Fibroblast of skin of left biceps (primary cell): ENCODE measurements at places on chromosomes 3 and 15.

DNA sequence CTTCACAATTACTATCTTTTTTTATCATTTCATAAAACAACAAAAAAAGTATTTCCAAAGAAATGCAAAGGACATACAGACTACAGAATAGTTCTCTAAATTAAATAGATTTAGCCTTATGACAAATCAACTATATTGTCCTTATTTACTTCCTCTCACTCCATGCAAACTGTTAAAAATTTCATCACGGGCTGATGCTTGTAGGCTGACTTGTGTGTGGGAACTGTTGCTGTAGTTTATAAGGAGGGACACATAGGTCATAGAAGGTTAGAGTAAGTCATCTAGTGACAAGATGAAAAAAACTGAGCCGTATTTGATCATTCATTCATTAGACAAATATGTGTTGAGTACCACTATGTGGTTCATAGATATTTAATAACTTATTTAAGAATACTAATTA is 232.5 kb upstream of the TBL1XR1 start:
- DNase-seq = no peak

DNA sequence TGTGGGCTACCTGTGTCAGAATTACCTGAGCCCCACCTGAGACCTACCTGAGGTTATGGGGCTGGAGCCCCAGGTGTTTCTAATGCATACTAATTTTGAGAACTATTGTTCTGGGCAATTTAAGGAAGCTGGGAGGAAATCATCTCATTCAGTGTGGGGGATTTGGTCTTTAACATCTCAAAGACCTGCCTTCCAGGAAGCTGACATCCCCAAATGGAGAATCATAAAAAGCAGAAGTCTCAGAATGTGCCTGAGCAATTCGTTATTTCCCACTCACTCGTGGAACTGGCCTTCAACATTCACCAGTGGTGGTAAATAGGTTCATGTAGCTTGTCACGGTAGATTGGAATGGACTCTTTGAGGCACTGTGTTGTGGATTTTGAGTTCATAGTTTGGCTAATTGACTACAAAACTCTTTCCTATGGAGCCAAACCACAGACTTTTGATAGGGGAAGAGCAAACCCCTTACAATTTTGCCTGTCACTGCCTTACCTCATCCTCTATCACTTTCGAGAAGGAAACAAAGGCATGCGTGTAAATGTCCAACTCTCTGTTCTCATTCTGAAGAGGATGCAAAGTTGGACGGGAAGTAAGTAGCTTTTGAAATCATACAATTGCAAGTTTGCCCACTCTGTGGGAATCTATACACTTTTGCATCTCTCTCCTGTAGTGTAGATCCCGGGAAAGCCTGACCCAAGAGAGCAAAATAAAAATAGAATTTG is 521.0 kb upstream of the MDFIC2 start:
- no peak for DNase-seq

DNA sequence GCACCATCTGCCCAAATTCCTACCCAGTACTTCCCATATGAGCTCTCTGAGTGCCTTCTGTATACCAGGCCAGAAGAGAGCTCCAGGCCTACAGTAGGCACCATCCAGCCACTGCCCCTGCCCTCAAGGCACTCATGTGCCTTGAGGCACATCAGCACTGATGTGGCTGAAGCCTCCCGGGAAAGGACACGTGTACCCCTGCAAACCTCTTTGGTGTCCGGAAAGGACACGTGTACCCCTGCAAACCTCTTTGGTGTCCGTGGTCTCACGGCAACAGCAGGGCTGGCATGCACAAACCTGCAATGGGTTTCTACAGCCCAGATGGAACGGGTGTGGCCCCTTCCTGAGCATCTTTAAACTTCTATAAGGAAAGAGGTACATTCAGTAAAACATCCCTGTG is 209.4 kb upstream of the IGF1R start:
- DNase-seq = no peak

GRCh38 chr3:78951342-78951945 is 816.4 kb downstream of the ROBO1 start:
- DNase-seq = no peak

DNA sequence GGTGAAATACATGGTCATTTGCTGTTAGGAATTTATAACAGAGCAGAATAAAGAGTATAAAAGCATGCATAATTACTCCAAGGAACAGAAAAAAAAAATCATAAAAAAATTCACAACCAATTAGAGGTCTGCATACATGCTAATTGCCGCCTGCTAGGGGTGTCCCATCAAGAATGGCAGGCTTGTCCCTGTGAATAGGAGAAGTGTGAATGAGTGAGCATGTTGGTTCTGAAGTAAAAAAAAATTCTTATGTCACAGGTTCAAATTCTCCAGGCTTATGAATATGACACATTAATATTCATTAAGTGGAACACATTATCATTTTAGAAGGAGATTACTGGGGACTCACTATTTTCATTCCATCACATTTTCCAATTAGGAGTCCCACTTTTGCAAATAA is 822.7 kb downstream of the NTRK3 start:
- DNase-seq = no peak

GRCh38 chr15:83016906-83017305 is 5.5 kb upstream of the C15orf40 start:
- DNase-seq = no peak

GRCh38 chr3:184011937-184012889 is 5.5 kb downstream of the ABCC5 start:
- no peak for DNase-seq

- no peak for DNase-seq
These were observed 15.3 kb upstream of the KLHL25 start for GRCh38 chr15:85810075-85810474.

DNA sequence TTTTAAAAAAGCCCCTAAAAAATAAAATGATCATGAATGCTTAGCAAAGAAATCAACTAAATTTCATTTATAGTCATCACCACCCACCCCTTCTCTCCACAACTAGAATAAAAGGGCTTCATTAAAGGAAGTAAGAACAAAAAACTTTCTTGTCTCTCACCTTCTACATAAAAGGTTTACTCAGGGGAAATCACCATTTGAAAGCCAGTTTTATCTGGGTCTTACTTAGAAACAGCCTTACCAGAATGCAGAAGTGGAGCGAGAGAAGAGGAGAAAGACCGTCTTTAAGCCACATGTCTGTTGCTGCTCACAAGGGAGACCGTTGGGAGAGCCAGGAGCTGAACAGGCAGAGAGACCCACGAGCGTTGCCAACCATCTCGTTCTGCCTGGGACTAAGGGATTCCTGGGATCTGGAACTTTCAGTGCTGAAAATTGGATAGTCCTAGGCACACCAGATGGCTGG is 350.1 kb upstream of the PROK2 start:
- no peak for DNase-seq

GRCh38 chr3:186589856-186590579 is 19.5 kb downstream of the DNAJB11 start:
- no peak for DNase-seq

GRCh38 chr3:123070510-123070909 is 3.7 kb downstream of the PDIA5 start:
- DNase-seq = no peak

DNA sequence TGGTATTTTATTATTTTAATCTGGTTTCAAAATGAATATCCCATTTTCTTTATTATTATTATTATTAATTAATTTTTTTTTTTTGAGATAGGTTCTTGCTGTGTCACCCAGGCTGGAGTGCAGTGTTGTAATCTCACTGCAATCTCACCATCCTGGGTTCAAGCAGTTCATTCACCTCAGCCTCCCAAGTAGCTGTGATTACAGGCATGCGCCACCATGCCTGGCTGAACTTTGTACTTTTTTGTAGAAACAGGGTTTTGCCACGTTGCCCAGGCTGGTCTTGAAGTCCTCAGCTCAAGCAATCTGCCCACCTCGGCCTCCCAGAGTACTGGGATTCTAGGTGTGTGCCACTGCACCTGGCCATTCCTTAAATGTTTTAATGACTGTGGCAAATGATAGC is 28.6 kb downstream of the DAG1 start:
- DNase-seq = no peak

GRCh38 chr3:14458434-14459275 is 56.2 kb downstream of the SLC6A6 start:
- no peak for DNase-seq

DNA sequence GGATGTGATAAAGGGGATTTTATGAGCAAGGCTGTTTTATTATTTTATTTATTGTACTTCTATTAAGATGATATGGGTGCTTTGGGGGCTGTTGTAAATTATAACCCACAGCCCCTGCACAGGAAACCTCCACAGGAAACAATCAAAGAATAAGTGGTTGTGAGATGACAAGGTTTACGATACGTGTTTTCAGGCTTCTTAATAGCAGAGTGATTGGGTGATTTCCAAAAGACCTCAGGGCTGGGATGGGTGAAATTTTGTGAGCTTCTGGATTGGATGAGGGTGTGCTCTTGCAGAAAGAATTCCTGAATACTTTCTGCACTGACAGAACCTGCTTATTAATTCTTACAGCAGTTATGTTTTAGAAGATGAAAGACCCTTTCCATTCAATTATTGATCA is 21.4 kb downstream of the CHL1 start:
- DNase-seq = no peak

- no peak for DNase-seq
These were observed 44.0 kb downstream of the RHCG start for GRCh38 chr15:89452330-89452836.

GRCh38 chr3:93979850-93980676 is at the start of gene ARL13B:
Gene ARL13B (plus strand): TSS chr3:93980155. CDS start chr3:93980424, 269 bp downstream.
- DNase-seq = peak; percentile 95

DNA sequence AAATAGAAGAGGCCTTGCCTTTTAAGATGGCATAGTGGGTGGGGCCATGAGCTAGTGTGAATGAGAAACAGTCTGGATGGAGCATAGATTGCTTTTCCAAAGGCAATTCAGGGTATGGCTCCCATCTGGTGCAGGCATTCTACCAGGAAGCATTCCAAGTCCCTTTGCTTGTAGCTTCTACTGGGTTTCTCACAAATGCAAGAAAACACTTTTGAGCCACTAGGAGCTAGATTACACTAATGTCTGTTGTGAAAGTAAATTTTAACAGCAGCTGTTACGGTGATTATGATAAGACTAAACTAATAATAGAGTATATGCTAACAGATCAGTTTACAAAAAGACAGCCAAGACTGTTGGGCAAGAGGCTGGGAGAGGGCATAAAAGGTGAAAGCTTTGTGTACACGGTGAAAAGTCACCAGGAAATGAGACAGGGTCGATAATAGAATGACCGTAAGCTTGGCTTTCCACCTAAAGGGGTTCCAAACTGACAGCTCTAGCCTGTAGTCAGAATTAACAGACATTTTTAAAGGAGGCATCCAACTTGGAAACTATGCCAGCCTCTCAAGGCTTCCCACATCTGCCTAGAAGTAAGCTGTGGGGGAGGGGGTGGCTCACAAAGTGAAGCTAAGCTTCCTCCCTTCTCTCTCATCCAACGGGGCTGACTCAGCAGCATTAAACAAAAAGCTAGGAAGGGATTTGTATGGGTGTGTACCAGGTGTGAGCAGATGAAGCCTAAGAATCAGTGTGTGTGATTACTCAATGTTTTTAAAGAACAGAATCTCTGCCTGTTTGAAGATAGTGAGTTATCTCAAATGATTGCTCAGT is 61.1 kb upstream of the GPD1L start:
- peak; percentile 15 for DNase-seq

GRCh38 chr3:156594219-156594683 is 39.3 kb upstream of the SSR3 start:
- no peak for DNase-seq

- no peak for DNase-seq
These were observed 345.7 kb downstream of the CNTN3 start for GRCh38 chr3:74268753-74269152.

DNA sequence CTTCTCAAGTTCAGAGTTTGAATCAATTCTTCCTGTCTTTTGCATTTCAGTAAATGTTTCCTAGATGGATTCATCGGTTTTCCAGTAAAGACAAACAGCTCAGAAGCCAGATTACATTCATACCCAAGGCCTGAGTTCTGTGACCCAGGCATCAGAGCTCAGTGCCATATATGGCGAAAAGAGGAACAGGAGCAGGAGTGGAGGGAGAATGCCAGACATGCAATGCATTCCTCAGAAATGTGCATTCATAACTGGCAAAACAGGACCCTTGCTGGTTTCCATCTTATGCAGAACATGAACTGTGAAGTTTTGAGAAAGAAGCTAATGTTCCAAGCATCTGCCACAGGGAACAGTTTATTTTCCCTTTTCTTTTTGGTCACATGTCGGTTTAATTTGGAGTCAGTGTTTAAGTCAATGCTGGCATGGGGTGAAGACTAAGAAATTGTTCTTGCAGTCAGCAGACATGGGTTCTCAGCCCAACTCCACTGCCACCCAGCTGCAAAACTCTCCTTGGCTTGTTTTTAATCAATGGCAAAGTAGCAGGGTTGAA is 116.5 kb downstream of the LPP start:
- peak; percentile 96 for DNase-seq

GRCh38 chr3:66639809-66640356 is 139.1 kb upstream of the LRIG1 start:
- DNase-seq = no peak

- no peak for DNase-seq
These were observed 703.0 kb downstream of the PLOD2 start for GRCh38 chr3:145457825-145458552.

DNA sequence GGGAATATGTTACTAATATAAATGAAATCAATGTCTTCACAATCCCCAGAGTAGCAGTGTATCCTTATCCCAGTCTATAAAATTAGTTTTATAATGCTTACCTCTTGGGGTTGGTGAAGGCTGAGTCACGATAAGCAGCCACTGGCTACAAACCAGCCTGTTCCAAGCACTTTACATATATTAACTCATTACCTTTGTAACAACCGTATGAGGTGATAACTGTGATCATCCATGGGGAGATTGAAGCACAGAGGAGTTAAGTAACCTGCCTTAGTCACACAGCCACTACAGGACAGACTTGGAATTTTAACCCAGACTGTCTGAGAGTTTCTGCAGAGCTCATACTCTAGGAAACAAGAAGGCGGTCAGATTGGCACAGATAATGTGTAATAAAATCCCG is 43.3 kb upstream of the MITF start:
- DNase-seq = no peak

- peak; percentile 80 for DNase-seq
These were observed 106.2 kb upstream of the PLAAT1 start for GRCh38 chr3:193134856-193135255.

DNA sequence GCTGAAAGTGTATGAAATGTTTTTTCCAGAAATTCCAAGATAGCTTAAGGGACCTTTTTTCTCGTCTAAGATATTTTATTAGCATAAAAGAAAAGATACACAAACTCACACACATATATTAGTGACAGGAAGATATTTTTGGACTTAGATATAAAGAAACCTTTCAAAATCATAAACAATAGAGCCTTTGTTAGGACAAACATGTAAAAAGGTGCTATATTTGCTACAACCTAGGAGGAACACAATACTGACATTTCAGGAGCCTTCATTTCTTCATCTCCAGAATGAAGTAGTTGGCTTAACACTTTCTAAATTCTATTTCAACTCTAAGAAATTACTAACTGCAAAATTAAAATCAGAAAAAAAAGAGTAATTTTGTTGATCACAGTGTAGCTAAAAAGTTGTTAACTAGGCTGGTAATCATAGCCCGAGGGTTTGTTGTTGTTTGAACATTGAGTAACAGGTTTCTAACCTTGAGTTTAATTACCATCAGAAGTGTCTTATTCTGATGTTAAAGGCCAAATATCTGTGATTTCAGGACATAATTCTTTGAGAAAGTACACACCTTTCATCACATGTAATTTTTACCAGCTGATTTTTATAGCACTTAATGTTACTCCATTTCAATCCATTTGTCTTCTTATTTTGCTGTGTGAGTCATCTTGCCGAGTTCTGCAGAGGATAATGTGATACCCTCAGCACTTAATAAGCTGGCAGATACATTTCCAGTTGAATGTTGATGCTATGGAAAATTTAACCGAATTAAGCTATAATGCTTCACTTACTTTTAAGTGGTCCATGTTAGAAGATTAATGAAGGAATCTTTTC is 97.3 kb downstream of the MBNL1 start:
- no peak for DNase-seq

GRCh38 chr3:194787072-194787471 is 101.4 kb downstream of the FAM43A start:
- no peak for DNase-seq
